ENCODE measurements at places on chromosomes 5 and 9. TPM values are rescaled to one million over a fixed set of nuclear protein-coding genes. Genes with fewer than 3 reads are reported as not detected.

ZNF354C gene
- 6.9 TPM for total RNA-seq

GRCh38 chr5:173238312-173239232, 3.6 kb upstream of the NKX2-5 start:
- peak; percentile 26 for DNase-seq

GRCh38 chr9:121297389-121297788, 29.4 kb downstream of the GSN start:
- no peak for DNase-seq

DNA sequence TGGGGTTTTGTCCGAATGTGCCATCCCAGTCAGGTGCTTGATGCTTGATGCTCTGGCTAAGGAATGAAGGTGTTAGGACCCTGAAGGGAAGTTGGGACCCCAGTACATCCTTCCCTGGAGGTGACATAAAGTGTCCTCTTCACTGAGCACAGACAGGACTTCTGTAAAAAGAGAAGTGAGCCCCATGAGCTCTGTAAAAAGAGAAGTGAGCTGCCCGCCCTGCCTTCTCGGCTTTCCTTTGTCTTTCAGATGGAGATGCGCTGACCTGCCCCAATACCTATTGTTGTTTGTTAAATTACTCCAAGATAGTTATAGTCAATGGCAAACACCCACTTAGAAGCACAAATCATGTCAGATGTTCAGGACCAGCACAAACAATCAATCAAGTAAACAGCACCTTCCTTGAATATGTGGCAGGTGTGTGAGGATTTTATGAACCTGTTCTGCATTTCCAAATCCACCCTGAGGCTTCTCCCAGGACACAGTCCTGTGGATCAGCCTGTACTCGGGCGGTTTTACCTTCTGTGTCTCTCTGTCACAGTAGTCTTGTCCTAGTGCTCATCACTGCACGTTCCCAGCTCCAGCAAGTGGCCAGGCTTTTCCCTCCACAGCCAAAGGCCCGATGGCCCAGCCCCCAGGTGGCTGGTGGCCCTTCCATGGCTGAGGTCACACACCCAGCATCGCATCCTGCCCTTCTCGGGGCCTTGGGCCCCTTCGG, 191.4 kb downstream of the MTRR start:
- DNase-seq, result no peak

All from kidney (tissue), 22 donors.